Tibial nerve (tissue), 4 donors: ENCODE measurements at places on chromosomes 4 and X.
A peak's percentile ranks its signal among the peaks of the same experiment; 100 is the strongest.

- H3K27ac ChIP-seq, result no peak overlapping the region
- H3K4me1 ChIP-seq, result no peaks in the 10 kb centered on the region
- DNase-seq, result no peak
- no peaks in the 10 kb centered on the region for H3K36me3 ChIP-seq
- no peak overlapping the region for H3K4me3 ChIP-seq
These were observed 67.1 kb upstream of the ZNF518B start for GRCh38 chr4:10524196-10524833.

GRCh38 chr4:124941267-124941666, 228.7 kb upstream of the ANKRD50 start:
- H3K27me3 ChIP-seq, result no peaks in the 10 kb centered on the region
- H3K4me1 ChIP-seq, result peaks cover 9% of the 10 kb centered on the region
- no peak for DNase-seq
- no peak overlapping the region for H3K4me3 ChIP-seq
- H3K36me3 ChIP-seq, result no peaks in the 10 kb centered on the region

GRCh38 chr4:98565681-98566301, 92.6 kb downstream of the TSPAN5 start:
- no peak for DNase-seq
- no peak overlapping the region for H3K4me3 ChIP-seq
- no peaks in the 10 kb centered on the region for H3K36me3 ChIP-seq
- H3K27ac ChIP-seq, result peak overlapping the region; percentile 83
- no peaks in the 10 kb centered on the region for H3K27me3 ChIP-seq

DNA sequence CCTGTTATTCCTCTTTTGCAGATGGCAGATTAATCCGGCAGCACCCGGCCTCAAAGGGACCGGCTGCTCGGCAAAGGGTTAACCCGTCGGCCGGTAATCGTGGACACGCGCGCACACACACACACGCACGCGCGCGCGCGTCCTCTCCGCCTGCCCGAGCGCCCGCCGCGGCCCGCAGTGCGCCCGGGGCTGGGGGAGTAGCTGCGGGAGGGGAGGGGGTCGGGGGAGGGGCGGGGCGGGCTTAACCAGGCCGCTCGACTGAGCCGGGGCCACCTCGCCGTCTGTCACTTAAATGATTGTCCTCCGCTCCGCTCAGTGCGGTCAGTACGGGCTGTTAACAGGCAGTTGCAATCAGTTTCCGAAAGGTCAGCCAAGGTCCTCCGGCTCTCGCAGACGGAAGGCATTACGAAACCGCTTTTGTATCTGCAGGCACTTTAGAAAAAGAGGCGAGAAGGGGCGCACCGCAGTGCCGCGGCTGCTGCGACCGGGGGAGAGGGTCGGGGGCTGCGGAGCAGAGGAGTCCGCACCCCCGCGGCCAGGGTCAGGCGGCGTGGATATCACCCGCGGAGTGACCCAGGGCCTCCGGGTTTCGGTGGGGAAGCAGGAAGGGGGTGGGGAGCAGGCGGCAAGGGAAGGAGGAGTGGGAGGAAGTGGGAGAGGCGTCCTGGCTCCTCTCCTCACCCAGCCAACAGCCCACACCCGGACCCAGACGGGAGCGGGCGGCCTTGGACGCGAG, 57.3 kb upstream of the BCOR start:
- H3K27me3 ChIP-seq, result no peaks in the 10 kb centered on the region
- H3K27ac ChIP-seq, result no peak overlapping the region

DNA sequence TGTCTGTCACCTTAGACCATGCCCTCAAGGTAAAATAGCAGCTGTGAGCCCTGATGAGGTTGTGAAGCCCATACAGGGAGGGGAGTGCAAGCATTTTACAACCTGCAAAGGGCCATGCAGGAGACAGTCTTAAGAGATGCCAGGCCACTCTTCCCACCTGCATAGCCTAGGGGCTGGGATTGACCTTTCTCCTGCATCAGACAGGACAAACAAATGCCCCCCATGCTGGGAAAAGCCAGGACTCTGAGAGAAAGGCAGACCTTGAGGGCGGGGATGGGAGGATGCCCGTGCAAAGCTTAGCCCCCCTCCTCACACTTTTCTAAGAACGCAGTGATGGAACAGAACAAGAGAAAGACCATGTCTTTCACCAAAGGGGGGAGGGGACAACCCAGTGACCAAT, 137.9 kb upstream of the MAMLD1 start:
- no peaks in the 10 kb centered on the region for H3K4me1 ChIP-seq
- no peak overlapping the region for H3K27ac ChIP-seq
- DNase-seq, result no peak
- no peaks in the 10 kb centered on the region for H3K36me3 ChIP-seq

DNA sequence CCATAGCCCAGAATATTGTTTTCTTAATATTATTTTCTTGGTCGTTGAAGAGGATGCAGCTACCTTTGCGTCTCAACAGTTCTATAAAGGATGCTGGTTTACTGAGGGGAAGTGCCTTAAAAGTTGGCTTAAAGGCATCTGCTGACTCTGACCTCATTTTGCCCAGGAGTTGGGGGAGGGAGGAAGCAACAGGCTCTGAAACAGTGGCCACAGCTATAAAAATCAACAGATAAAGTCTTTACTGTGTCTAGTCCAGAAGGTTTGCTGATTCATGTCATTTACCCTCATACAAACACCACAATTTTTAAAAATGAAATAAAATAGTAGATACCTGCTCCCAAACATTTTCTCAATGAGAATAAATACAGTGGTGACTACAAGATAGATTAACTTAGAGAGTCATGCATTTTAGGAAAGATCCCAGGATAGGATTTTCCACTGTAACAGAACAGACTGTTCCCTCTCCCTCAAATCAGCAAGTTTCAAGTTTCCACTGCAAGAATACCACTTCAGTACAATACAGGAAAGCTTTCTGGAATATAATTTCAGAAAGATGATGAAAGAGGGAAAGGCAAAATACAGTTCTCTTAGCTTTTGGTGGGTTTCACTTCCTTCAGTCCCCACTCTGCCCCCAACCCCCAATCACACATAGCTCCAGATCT, 1.9 kb downstream of the PHKA1 start:
- no peaks in the 10 kb centered on the region for H3K36me3 ChIP-seq
- no peaks in the 10 kb centered on the region for H3K27me3 ChIP-seq

GRCh38 chr4:164780839-164781238, 26.9 kb downstream of the SMIM31 start:
- no peak for DNase-seq
- H3K36me3 ChIP-seq, result no peaks in the 10 kb centered on the region
- no peak overlapping the region for H3K4me3 ChIP-seq
- H3K4me1 ChIP-seq, result no peaks in the 10 kb centered on the region
- no peak overlapping the region for H3K27ac ChIP-seq
